ENCODE measurements at places on chromosomes 2 and 18.

GRCh38 chr2:206378835-206379234 lies 64.5 kb upstream of the ADAM23 start:
- DNase-seq: no peak

- no peak for DNase-seq
Observed at GRCh38 chr2:86775338-86775737, 15.4 kb downstream of the CD8A start.

GRCh38 chr18:42436222-42436765 lies 481.3 kb downstream of the PIK3C3 start:
- no peak for DNase-seq

GRCh38 chr18:35311496-35311895 lies 21.5 kb upstream of the ZSCAN30 start:
- DNase-seq: no peak

GRCh38 chr2:27973592-27973991 lies 83.1 kb downstream of the BABAM2 start:
- no peak for DNase-seq

- DNase-seq: no peak
Observed at GRCh38 chr18:5052491-5052890, 144.6 kb downstream of the AKAIN1 start.

GRCh38 chr2:231621051-231621879 lies 28.6 kb downstream of the TEX44 start:
- no peak for DNase-seq

GRCh38 chr2:171747371-171747770 lies 60.1 kb downstream of the DYNC1I2 start:
- no peak for DNase-seq

DNA sequence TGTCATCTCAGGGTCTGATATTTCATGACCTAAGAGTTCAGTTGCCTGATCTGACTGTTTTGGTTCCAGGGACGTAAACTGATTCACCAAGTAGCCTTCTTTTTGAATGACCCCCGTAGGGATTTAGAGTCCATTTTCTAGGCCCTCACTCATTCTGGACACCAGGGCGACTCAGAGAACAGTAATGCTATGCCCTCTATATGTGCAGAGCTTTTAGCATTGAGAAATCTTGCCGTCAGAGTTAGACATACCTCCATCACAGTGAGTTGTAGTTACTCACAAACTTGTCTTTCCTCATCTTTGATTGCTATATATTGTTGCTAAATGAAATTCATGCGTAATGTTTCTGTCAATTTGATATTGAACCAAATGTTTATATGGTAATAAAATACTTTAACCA lies 92.3 kb downstream of the OSBPL6 start:
- DNase-seq: no peak

GRCh38 chr2:105369777-105370690 lies 28.8 kb downstream of the FHL2 start:
- DNase-seq: peak; percentile 74

GRCh38 chr2:187445051-187445450 lies 3.0 kb downstream of the CALCRL start:
- DNase-seq: no peak

DNA sequence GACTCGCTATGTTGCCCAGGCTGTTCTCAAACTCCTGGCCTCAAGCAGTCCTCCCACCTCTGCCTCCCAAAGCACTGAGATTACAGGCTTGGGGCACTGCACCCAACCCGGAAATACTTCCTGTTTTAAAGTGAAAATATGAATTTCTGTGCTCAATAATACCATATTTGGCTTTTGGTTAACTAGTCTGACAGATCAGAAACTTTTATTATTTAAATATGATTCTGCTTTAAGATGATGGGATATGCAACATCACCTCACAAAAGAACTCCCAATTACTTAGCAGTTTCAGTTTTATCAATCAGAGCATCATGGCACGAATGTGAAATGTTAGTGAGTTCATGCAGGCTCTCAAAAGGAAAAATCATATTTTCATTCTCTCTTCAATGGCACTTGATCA lies 120.6 kb downstream of the PTRHD1 start:
- DNase-seq: no peak

GRCh38 chr2:224027070-224027469 lies 12.0 kb downstream of the SERPINE2 start:
- no peak for DNase-seq

DNA sequence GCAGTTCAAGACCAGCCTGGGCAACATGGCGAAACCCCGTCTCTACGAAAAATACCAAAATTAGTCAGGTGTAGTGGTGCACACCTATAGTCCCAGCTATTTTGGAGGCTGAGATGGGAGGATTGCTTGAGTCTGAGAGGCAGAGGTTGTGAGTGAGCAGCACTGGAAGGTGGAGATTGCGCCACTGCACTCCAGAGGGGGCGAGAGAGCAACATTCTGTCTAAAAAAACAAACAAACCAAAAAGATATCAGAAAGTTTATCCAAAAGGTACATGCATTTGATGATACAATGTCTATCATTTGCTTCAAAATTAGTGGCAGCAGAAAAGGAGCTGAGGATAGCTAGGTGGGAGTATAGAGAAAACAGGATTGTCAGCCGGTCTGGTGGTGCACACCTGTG lies 39.8 kb upstream of the CABLES1 start:
- DNase-seq: no peak

GRCh38 chr2:121520641-121520994 lies 10.1 kb upstream of the RNU4ATAC start:
- DNase-seq: no peak

- no peak for DNase-seq
Observed at GRCh38 chr2:70431716-70432347, 121.8 kb downstream of the TGFA start.

GRCh38 chr2:102145107-102145506 lies 2.6 kb downstream of the IL1R1 start:
- DNase-seq: no peak

DNA sequence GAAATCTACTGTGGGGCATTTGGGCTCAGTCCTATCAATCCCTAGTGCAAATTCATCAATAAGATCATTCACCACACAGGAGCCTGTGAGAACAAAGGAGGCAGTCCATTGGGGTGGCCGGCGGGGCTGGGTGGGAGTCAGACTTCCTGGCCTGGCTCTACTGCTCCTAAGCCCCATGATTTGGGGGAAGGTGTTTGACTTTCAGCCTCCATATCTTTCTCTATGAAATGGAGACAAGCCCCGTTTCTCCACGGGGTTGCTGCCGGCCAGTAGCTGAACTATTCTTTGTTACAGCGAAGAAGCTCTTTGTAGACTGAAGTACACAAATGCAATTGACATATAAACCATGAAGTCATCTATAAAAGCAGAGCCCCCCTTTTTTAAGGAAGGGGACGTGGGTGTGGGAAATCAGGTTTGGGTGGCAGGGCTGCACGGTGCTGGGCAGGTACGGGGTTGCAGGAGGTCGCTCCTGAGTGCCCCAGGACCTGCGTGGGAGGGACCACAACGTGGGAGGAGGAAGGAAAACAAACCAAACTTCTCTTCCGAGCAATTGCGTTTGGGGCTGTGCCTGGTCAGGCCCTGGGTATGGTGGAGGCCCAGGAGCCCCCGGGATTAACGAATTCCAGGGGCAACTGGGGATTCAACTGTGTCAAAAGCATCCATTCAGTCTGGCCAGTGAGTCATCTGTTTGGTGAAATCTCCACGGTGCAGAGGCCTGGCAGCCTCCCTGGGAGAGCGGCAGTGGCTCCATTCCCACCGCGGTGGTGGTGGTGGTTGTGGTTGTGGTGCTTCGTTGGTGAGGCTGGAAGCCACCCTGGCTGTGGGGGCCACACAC lies 18.2 kb downstream of the FBLN7 start:
- no peak for DNase-seq

DNA sequence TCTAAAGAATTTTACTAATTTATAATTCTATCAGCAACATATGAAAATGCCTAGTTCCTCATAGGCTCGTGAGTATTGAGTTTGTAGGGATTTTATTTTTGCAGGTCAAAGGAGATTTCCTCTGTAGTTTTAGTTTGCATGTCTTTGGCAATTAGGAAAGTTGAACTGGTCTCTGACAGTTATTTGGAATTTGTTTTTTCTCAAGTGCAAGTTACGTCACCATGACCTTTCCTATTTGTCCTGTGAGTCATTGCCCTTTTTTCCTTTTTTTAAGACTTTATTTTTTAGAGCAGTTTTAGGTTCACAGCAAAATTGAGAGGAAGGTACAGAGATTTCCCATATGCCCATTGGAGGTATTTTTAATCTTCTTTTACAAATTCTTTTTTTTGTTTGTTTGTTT lies 29.0 kb downstream of the RAMP1 start:
- no peak for DNase-seq

- no peak for DNase-seq
Observed at GRCh38 chr2:66867063-66867441, 432.1 kb downstream of the MEIS1 start.

- DNase-seq: no peak
Observed at GRCh38 chr2:134910763-134911399, 7.7 kb upstream of the CCNT2 start.
